NB4 (cell line): ENCODE measurements at places on chromosomes 4 and X.
A peak's percentile ranks its signal among the peaks of the same experiment; 100 is the strongest.

DNA sequence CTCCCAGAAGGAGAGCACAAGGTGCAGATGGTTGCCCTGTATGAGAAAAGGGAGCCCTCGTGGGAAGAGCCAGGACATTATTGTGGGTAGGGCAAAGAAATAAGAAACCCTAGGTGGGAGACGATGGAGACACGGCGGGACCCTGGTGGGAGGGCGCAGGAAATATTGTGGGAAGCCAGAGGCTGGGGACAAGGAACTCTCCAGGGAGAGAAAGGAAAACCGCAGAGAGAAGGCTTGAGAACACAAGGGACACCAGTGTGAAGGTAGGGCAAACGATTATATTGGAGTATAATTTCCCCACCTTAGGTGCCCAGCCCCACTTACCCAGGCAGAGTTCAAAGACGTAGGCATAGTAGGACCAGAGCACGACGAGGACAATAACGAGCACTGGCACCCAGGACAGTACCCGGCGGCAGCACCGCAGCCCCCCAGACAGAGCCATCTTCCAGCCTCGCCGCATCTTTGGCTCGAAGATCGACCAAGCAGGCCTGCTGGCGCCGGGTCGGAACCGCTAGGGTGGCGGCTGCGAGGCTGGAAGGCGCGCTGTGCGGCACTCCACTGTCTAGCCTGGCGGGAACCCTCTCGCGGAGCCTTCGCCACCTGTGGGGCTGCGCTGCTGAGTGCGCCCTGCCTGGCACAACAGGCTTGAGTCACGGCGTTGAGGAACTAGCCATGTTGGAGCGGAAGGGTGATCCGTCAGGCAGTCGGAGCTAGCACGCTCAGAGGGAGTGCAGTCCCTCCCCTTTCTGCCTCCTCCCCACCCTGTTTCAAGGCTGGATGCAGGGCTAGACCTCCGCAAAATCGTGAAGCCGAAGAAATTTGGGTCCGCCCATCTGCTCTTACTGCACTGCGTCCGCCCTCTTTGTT lies at the start of gene ZDHHC15:
TSS of gene ZDHHC15 (minus strand) at position 473 of the 867 bp plus-strand sequence. CDS start at position 460, 13 bp downstream.
- DNase-seq, result peak; percentile 2

DNA sequence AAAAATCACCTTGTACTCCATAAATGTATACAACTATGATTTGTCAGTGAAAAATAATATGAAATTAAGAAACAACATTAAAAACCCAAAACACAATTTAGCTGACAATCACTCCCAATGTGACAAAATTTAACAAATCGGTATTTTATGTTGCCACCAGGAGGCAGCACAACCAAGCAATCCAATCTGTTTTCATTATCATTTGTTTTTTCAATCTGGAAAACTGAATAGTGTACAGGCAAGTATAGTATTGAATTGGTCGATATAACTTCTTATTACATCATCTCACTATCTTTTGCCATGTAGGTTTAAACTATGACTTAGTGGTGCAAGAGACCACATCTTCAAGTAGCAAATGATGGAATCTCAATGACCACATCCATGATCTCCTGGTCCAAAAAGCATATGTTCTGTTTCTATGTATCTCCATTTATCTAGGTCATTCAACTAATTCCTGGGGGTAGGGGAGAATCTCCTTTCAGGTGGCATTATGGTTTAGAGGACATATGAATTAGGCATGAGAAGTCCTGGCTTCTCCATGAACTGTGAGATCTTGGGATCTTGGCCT lies 112.9 kb upstream of the AGA start:
- DNase-seq, result peak; percentile 36

- no peak for DNase-seq
Observed at GRCh38 chr4:154164931-154165839, 326.4 kb downstream of the DCHS2 start.

GRCh38 chr4:106114270-106114669 lies 201.7 kb downstream of the TBCK start:
- DNase-seq, result no peak

DNA sequence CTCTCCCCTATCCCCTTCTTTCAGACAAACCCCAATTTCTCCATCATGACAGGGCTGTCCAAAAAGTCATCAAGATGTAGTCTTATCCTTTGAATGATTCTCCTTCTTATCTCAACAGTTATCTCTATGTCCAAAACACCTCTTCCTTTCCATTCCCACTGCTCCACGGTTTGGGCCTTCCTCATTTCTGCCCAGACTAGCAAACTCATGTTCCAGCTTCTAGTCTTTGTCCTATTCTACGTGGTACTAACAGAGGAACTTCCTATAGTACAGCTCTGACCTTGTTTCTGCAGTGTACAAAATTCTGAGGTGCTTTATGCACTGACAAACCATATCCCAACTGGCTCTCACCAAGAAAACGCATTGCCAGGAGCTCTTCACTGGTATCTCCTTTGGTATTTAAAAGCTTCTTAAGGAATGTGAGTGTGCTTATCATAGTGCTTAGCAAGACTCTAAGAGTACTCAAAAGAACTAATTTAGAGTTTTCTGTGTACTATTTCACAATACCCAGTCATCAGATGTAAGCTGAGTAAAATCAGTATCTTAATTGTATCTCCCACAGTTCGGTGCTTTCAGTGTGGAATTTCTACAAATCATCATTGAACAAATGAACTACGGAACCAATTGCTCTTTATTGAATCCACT lies 65.5 kb downstream of the MAML3 start:
- peak; percentile 16 for DNase-seq

DNA sequence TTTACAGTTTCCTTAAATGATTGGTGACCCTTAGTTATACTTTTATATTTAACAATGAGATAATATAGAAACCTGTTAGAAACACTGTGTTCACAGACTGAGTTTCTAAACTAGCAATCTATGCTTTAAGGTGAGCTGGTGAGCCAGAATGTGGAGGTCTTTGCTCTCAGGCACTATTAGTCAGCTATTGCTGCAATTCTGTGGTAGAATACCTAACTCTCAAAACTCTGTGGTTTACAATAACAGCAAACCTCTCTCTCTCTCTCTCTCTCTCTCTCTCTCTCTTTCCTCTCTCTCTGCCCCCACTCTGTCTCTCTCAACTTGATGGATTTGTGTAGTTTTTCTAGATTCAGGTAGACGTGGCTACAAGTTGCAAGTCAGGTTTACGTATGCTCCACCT lies 17.6 kb upstream of the LCORL start:
- DNase-seq, result peak; percentile 60

- no peak for DNase-seq
Observed at GRCh38 chr4:89029591-89029990, 27.4 kb downstream of the FAM13A start.

GRCh38 chr4:31058656-31059055 lies 338.5 kb downstream of the PCDH7 start:
- no peak for DNase-seq

- DNase-seq, result peak; percentile 73
Observed at GRCh38 chr4:1246901-1247863, 1.7 kb downstream of the CTBP1 start.

GRCh38 chr4:151665785-151666127 lies 95.1 kb downstream of the GATB start:
- DNase-seq, result no peak

- no peak for DNase-seq
Observed at GRCh38 chrX:151977009-151977408, 2.5 kb upstream of the GABRE start.

DNA sequence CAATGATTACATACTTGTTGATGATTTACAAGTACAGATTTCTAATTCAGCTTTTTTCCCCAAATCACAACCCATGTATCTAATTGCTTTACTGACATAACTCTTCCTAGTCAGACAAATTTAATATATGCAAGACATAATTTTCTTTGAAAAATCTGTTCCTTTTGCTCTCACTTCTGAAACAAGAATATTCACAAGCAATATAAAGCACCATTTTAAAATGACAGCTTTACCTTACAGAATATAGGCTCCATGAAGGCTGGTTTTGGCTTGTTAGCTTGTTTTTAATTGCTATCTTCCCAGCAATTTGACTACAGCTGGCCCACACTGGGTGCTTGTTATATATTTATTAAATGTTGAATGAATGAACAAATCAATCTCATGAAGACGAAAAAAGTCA lies 24.5 kb downstream of the GPM6A start:
- no peak for DNase-seq

DNA sequence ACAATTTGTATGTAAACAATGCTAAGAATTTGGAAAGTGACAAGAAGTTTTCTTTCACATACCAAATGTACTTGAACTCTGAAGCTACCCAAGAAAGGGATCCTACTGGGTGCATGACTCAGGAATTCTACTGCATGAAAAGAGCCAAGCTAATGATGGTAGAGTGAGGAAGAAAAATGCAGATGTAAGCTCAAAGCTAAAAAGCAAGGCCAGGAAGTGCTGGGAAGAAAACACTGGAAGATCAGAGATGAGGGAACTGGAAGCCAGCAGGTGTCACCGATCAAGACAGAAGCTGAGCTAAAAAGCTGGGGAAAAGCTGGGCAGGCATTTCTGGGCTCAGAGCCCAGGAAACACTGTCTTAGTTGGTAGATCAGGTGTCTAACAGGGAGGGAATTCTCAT lies 449.1 kb downstream of the NKX6-1 start:
- no peak for DNase-seq

DNA sequence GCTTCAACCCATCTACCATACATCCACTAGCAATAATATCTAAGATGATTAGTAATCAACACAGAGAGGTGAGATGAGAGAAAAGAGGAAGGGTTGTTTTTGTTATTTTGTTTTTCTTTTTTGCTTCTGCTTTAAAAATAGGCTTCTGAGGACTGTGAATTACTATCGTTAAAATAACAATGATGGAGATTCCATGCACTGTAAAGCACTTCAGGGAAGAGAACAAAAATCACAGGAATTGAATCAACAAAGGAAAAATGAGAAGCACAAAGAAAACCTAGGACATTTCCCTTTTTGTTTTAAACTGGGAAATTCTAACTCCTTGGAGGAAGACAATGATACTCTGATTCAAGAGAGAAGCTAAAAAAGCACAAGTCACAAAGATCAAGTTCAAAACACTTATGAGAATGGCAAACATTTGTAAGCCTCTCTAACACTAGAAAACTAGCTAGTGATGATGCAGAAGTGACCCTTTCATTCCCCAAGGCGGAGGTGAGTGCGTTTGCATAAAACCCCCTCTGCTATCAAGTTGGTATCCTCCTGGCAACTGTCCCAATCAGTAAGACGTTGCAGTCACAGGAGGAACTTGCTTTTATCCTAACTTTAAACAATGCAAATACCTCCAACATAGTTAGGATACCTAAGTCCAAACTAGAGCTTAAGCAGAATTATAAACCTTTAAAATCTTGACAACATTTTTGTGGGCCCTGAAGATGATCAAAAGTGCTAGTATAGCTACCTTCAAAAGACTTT lies 308.5 kb downstream of the CAMK2D start:
- DNase-seq, result peak; percentile 14

- DNase-seq, result no peak
Observed at GRCh38 chrX:101931136-101931487, 715 bp downstream of the ZMAT1 start.
